ENCODE measurements at places on chromosomes 12 and 14. TPM values are rescaled to one million over a fixed set of nuclear protein-coding genes. Genes with fewer than 3 reads are reported as not detected.

Gene UBE2N
- total RNA-seq, result 53.0 TPM

Gene RNASE1
- not detected for total RNA-seq

GRCh38 chr14:69226178-69226577 lies 33.8 kb upstream of the GALNT16 start:
- no peak overlapping the region for H3K27ac ChIP-seq
- H3K36me3 ChIP-seq, result peaks cover 8% of the 10 kb centered on the region
- no peak for DNase-seq

Gene KRT3
- total RNA-seq, result not detected

DNA sequence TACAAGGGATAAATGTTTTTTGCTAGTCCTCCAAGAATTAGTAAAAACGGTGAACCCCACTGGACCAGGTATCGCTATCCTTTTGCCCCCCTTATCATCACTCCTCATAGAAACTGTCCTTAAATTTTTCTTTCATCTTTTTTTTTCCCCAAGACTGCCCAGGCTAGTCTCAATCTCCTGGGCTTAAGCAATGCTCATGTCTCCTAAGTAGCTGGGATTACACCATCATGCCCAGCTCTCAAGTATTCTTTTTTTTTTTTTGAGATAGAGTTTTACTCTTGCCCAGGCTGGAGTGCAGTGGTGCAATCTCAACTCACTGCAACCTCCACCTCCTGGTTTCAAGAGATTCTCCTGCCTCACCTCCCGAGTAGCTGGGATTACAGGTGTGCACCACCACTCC lies 9.7 kb downstream of the IRF2BPL start:
- no peaks in the 10 kb centered on the region for H3K36me3 ChIP-seq
- no peaks in the 10 kb centered on the region for H3K27me3 ChIP-seq
- H3K4me3 ChIP-seq, result no peak overlapping the region
- H3K27ac ChIP-seq, result no peak overlapping the region
- H3K4me1 ChIP-seq, result peaks cover 9% of the 10 kb centered on the region
- DNase-seq, result no peak
